ENCODE measurements at places on chromosomes 11 and 22.

- no peak for DNase-seq
Measured at GRCh38 chr22:28155808-28156207, 236.8 kb upstream of the PITPNB start.

DNA sequence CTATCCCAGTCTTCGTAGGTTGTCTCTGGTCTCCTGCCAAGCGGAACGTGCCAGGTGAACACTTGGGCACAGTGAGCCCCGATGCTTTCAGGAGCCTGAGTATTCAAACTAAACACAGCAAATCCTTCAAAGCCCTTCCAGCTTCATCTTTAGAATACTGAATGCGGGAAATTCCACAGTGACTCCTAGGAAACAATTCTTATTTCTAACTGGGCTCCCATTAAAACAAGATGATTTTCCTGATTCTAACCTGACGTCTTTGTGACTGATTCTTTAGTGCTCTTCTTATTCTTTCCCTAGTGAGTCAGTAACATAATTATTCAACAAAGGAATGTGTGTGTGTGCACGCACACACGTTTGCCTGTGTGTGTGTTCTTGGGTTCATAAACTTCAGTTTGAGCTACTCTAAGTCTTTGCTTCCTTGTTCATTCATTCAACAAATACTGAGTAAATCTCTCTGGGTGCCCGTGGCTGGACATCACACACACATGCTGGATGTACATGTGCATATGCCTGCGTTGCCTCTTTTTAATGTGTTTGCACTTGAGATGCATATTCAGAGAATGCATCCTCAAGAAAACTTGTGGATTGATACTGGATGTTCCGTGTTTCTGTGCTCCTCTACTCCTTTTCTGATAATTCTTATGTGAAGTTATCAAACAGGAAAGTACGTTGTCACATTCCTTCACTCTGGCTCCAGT, 134.5 kb downstream of the WNT7B start:
- DNase-seq: no peak

DNA sequence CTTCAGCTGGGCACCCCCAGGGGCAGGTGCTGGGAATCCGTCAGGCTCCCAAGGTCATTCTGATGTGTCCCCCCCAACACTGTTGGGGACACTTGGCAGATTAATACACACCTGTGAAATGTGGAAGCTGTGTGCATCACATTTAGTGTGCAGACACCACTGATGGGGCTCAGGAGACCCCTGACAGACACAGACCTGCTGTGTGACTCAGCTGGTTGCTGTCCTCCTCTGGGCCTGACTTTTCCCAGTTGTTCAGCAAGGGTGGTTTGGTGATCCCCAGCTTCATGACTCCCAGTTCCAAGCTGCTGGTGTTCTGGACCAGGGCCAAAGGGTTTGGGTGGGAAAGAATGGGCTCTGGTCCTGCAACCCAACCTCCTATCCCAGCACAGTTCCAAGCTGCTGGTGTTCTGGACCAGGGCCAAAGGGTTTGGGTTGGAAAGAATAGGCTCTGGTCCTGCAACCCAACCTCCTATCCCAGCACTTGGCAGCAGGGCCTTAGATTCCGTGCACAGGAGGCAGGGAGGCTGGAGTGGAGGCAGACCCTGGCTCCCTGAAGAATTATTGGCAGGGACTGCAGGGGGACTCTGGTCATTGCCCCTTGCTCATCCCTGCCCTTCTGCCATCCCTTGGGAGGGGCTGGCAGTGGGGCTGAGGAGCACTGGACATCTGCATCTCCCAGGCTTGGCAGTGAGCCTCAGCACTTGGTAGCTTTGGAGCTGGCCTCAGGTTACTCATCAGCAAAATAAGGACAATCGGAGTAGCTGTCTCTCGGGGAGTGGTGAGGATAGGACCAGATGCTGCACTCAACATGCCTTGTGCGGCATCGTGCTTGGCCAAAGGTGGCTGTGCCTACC, 8.4 kb upstream of the OMP start:
- no peak for DNase-seq

- no peak for DNase-seq
Measured at GRCh38 chr22:45885171-45885840, 91.7 kb downstream of the WNT7B start.

DNA sequence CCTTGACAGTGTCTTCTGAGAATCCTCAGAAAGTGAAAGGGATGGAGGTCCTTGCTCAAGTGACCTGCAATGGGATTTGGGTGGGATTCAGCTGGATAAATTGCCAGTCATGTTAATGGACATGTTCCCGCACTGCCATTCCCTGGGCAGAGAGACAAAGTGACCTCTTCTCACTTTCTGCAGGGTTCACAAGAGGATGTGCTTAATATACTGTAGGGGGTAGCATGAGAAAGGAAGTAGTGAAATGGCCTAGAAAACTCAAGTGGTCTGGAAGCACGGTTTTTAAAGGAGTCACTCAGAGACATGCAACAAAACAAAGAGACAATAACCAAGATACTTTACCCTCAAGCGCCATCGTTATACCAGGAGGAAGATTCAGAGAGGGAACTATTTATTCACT, 70.2 kb downstream of the NELL1 start:
- no peak for DNase-seq

DNA sequence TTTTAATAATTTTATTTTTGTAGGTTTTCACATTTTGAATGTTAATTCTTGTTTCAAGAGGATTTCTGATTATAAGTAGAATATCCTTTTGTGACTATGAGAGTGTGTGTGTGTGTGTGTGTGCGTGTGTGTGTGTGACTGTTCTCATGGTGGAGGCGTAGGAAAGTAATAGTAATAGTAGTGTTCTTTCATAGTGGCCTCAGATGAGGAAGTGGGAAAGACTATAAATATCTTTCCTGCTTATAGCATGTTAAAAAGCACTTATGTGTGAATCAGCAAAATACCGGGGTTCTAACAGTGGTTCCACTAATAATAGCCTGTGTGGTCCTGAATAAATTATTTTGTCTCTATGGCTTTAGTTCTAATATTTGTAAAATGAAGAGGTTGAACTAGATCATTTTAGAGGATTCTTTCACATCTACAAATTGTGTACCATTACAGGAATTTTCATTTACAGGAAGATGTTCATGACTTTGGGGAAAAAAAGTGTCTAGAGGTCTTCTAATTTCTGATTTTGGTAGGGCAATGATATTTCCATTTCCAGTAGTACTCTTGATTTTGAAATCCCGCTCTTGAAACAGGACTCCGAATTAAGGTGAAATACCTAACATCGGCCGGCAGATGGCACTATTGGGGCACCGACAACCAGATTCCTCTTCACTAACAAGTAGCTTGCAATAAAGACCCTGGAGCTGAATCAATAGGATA, 29.9 kb upstream of the OR10G7 start:
- peak; percentile 62 for DNase-seq

DNA sequence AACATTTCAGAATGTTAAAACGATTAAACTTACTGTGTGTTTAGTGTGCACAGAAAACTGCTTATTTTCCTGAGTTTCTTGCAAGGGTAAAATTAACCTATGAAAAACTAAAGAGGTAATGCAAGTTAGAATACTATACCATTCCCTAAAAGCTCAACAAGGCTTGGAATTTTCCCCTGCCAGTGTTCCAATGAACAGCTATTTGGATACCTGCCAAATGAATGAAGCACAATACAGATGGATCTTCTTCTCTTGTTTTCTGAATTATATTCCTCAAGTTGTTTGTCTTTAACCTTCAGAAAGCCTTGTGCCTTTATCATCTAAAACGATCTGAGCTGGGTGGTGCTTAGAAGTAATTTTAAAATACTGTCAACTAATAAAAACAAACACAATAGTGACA, 204.5 kb downstream of the LRRC4C start:
- DNase-seq: no peak

Measured in MM.1S (cell line).